Ecto neural progenitor cell (in vitro differentiated cells): ENCODE measurements at places on chromosomes 2 and 18.

DNA sequence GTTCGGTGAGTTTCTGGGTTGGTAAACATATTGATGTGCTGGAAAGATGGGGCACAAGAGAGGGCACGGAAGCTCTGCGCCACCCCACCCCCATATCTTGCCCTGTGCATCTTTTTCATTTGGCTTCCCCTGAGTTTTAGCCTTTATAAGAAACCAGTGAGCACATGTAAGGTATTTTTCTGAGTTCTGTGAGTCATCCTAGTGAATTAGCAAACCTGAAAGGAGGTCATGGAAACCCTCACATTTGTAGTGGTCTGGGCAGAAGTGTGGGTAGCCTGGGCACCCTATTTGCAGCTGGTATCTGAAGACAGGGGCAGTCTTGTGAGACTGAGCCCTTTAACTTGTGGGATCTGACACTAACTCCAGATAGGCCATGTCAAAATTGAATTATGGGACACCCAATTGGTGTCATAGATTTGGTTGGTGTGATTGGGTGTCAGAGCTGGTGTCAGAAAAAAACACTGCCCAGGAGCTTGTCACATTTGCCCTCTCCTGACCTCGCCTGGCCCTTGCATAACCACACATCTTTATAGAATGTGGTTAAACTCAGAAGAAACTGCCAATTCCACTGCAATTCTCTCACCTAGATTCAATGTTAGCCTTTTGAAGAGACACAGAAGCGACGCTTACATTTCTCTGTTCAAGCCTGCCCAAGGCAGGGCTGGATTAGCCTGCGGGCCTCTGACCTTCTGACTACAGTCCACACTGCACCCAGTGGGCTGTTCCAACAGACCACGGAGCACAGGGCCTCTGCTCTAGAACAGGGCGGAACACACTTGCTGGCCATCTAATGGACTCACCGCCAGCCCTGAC is 12.0 kb upstream of the GALM start:
- no peak for DNase-seq

GRCh38 chr2:11142987-11143386 is 12.3 kb upstream of the SLC66A3 start:
- no peak for DNase-seq

GRCh38 chr2:159968279-159968900 is 94.0 kb downstream of the PLA2R1 start:
- DNase-seq, result peak; percentile 51

DNA sequence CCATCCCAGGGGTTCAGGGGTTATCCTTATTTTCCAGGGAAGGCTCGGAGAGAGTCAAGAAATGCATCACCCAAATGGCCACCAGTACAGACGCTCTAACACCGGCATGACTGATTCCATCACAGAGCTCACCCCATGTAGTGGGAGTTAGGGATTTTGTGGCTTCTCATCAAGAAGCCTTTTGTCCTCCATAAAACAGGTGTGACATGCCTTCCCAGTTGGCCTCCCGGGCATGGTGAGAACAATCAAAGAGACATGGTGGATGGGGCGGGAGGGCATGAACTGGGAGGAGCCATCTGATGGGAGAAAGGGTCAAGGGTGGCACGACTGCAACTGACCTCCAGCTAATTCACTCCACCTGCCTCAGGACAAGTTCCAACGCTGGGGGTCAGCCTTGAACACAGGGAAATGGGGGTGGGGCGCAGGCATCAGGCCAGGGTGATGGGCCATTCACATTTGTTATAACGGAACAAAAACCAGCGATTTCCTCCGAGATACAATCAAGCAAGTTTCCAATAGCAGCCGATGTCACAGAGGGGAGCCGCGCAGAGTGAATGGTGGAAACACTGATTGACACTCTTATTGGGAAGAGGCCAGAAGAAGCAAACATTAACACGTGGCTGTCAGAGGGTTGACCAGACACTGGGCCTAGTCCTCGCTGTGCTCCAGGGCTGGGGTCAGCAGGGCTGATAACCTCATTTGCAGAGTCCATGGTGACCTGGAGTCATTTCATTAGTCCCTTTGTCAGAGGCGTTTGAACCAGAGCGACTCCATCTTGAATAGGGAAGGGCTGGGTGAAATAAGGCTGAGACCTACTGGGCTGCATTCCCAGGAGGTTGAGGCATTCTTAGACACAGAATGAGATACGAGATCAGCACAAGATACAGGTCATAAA is 80.5 kb upstream of the HPCAL1 start:
- no peak for DNase-seq

- peak; percentile 32 for DNase-seq
Measured at GRCh38 chr2:126714191-126714965, 58.4 kb downstream of the GYPC start.

DNA sequence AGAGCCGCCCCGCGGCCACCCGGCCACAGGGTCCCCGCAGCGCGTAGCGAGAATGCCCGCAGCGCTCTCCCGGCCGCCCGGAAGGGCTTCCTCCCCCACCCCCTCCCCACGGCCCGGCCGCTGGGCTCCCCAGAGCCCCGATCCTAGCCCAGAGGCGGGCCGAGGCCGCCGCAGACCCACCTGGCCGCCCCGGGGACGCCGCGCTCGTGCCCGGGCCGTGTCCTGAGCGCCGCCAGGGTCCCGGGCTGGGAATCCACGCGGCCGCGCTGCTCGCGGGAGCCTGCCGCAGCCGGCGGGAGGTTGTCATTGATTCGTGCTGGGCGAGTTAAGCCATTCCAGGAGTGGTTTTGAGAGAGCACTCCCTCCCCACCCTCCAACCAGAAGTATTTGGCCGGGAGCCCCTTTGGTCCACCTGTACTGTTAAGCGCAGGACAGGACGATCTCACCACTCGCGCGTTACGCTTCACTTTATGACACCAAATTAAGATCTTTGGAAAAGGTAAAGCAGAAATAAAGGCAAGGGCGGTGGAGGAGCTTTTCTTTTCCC is 206.4 kb upstream of the SMAD2 start:
- peak; percentile 65 for DNase-seq

DNA sequence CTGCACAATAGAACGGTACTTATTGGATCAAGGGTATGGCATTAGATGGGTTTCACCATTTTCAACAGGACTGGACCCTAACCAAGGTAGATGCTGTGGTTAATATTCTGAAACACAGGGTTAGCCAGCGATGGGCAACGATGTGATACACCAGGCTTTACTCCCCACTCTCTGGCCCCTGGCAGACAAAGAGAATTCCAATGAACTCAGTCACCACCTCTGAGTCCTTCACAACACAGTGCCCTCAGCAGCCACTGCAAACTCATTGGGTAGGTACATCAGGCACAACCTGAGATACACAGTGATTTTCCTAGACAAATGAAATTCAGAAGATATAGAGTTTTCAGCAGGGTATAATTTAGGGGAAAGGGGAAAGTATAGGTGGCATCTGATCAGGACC is 634.5 kb downstream of the ZEB2 start:
- no peak for DNase-seq

DNA sequence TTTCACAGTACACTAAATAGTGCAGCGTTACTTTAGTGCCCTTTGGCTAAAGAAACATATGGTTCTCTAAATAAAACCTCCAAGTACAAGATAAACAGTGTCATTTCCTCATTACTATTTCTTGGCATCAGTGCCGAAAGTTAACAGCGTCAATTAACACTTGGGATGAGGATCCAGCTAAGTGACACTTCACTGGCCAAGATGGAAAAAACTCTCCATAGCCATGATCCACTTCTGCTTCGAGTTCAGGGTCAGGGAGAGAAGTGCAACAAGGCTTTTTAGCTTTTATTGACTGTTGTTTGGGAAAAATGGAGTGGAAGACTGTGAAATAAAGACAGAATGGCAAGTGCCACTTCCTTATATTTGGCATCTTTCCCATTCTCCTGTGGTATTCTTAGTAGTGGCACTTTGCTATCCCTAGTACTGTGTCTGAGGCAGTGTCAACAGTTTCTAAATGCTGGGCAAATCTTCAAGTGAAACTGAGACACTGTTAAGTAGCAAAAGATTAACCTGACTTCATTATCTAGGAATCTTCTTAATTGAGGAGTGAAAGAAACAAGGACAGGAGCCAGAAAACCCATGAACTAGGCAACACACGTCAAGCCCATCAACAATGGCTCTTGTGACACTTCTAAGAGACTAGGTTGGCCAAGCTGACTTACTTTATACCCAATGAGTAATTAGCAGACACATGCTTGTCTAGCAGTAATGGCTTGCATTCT is 222.5 kb upstream of the SESTD1 start:
- DNase-seq, result no peak

- no peak for DNase-seq
Measured at GRCh38 chr2:162320864-162321517, 2.5 kb upstream of the IFIH1 start.

- DNase-seq, result peak; percentile 80
Measured at GRCh38 chr18:7116792-7117389, 706 bp downstream of the LAMA1 start.

- DNase-seq, result peak; percentile 12
Measured at GRCh38 chr2:128797092-128797491, 478.4 kb upstream of the HS6ST1 start.
